ENCODE measurements at places on chromosomes 6 and 20.

DNA sequence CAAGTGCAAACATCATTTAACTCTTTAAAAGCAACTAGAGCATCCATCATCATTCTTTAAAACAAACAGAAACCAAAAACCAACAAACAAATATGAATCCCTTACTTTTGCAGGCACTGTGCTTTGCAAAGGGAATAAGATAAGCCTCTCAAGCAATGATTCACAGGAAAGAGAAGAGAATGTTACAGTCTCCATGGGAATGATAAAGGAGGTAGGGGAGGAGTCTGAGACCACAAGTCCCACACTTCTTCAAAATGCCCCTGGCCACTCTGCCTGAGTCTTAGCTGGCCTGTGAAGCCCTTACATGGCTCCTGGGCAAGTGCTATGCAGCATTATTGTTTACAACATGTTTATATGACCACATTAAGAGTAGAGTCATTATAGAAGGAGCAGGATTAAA, 257.7 kb upstream of the MARCKS start:
- DNase-seq: no peak

GRCh38 chr6:106097411-106098231, 11.5 kb downstream of the PRDM1 start:
- DNase-seq: peak; percentile 95

DNA sequence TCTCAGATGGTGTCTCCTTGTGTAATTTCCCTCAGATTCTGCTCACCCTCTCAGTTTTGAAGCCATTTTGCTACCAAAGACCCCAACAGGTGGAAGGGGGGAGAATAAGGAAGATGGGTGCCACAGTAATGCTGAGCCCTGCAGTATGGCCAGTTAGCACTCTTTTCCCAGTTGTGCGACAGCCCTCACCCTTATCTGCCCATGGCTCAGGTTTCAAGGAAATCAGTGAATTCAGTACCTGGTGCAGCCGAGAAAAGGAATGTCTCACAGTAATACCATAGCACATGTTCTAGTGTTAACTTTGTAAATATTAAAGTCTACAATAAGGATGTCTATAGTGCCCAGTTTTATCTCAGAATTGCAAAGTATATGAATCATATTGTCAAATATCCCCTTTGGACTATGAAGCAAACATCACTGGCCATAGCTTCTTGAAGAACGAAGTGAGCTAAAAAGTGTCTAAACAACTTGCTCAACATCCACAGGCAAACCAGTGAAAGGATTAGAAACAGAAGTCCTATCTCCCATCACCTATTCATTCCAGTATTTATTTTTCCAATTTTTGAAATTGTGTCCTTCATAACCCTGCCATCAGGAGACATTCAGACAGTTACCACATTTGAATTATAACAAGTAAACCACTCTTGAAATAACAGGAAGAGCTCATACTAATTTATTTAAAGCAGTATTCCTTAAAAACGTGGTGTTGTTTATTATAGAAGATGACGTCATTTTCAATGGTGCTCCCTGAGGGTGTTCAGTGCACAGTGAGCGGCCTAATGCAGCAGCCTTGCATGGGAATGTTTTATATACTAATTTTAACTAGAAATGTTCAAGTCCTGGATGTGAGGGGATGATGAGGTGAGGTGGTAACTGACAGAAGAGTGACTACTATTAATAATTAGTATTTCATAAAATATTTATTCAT, 366.2 kb downstream of the TFAP2A start:
- no peak for DNase-seq

- peak; percentile 10 for DNase-seq
Measured at GRCh38 chr6:70538376-70538775, 28.4 kb upstream of the SDHAF4 start.

DNA sequence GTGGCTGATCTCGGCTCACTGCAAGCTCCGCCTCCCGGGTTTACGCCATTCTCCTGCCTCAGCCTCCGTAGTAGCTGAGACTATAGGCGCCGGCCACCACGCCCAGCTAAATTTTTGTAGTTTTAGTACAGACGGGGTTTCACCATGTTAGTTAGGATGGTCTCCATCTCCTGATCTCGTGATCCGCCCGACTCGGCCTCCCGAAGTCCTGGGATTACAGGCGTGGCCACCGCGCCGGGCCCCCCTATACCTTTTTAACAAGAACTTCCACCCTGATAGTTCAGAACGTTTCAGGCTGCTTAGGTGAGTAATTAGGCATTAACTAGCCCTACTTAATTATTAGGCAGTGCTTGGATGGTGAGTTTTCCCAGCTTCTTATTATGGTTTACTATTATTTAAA, 552.5 kb downstream of the BCKDHB start:
- no peak for DNase-seq

- no peak for DNase-seq
Measured at GRCh38 chr6:133977983-133978895, 25.2 kb downstream of the TBPL1 start.

DNA sequence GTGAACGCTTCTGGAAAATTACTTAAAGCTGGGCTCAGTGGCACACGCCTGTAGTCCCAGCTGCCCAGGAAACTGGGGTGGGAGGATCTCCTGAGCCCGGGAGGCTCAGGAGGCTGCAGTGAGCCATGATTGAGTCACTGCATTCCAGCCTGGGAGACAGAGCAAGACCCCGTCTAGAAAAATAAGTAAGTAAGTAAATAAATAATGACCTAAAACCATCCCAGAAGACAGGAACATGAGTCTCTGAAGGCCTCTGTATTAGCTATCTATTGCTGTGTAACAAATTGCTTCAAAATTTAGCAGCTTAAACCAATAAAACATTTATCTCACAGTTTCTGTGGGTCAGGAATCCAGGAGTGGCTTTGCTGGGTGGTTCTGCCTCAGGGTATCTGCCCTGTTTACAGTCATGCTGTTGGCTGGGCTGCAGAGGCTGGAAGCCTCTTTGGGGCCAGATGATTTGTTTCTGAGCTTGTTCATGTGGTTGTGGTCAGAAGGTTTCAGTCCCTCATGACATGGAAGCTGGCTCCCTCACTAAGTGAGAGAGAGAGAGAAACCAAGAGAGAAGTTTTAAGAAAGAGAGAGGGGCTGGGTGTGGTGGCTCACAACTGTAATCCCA, 48.4 kb upstream of the NCOA3 start:
- no peak for DNase-seq

GRCh38 chr6:55902796-55903195, 27.4 kb upstream of the BMP5 start:
- DNase-seq: no peak

GRCh38 chr6:25627001-25627400, 25.0 kb upstream of the SCGN start:
- no peak for DNase-seq

GRCh38 chr6:88698661-88699060, 264.8 kb downstream of the RNGTT start:
- DNase-seq: no peak

GRCh38 chr6:93177918-93178317, 241.4 kb downstream of the EPHA7 start:
- no peak for DNase-seq

- no peak for DNase-seq
Measured at GRCh38 chr6:6484681-6485080, 103.8 kb upstream of the LY86 start.

DNA sequence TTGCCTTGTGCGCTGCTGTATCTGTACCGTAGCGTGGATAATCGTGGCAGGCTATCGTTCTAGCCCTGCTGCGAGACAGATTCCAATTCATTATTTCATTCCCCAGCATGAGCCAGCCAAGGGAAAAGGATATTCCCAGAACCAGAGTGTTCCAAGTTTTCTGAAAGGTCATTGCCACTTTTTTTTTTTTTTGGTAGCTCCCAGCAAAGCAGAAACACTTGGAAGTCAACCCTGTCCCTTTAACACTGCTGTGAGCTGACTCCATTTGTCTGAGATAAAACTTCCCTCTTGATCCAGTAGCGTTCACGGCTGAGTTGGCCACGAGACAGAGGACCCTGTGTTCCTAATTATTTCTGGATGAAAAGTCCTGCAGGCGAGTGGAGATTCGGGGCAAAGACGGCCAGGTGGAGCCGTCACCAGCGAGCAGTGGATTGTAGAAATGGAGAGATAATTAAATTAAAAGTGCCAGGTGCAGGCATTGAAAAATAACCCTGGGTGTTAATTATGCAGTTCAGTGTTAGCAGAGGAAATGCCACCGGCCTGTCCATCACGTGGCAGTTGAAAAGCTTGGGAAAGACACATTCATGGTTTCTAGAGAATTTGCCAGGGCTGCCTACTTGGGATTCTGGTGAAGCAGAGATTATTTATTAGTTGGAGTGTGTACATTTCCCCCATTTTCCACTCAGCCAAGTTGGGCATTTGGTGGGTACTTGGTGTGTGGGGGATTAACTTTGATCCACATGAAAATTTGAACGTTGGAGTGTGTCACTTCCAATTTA, 164.2 kb downstream of the SLC24A3 start:
- DNase-seq: no peak

DNA sequence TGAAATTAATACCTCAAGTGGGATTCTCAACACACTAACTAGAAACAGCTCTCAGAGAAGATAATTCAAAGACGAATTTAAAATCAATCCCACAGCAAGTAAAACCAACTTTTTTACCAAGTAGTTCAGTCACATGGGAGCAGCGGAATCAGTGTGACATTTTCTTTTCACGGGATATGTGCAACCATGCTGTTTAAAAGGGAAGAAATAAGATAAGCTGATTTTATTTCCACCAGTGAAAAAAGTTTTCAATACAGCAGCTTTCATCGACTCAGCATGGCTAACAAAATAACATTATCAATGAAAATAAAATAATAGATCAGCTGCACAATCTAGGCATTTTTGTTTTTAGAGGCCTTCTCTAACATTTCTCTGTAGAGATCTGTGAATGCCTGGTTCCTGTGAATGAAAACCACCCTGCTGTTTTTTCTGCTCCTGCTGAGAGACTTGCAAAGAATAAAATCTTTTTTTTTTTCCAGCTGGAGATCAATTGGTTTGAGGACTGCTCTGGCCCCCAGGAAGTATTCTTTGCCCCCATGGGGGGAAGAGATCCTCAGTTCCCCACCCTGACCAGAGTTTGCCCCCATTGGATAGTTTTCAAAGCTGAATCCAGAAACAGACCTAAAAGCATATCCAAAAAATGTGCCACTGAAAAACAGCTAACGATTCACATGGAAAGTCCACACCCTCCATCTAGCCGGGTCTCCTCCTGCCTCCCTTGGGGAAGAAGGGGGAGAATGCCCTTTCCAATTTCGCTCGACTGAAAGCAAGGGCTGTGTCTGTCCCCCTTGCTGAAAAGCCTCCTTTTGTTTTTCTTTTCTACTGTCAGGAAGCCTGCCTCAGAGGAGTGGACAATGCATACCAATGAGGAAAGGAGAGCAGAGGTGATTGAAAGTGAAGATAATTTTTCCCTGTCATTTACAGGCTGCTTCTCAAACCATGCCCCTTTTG, 317.6 kb downstream of the PRKN start:
- DNase-seq: no peak

GRCh38 chr6:14286144-14286543, 168.6 kb downstream of the CD83 start:
- no peak for DNase-seq

DNA sequence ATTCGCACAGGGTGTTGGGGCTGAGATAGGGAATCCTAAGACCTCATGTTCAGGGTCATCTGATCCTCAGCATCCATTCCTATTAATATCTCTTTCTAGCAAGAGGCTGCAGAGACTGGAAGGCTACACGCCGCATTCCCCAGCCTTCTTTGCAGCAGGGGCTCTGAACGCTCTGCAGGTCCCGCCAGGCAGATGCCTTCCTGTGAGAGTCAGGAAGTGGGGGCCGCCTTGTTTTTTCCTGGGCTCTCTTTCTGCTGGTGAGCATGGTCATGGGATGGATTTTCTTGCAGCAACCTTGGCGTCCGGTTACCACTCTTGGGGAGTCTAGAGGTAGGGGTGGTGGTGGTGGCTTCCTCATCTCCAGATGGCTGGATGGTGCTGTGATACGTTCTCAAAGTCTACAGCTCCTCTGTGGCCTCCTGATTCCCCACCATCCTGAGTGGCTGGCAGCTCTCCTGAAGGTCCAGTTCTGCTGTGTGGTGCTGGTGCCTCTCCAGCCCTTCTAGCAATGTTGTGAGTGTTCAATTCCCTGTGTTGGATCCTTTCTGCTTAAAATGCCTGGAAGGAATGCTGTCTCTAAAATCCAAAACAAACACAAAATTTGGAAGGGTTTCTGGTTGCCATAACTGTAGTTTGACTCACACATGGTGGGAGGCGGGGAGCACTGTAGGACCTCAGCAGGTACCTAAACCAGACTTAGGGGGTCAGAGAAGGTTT, 111.9 kb downstream of the CEBPB start:
- DNase-seq: no peak

GRCh38 chr6:151289399-151290007, 49.7 kb downstream of the AKAP12 start:
- DNase-seq: no peak

GRCh38 chr20:51987812-51988211, 185.5 kb upstream of the SALL4 start:
- no peak for DNase-seq

- no peak for DNase-seq
Measured at GRCh38 chr6:164826831-164827468, 482.5 kb downstream of the C6orf118 start.

GRCh38 chr20:63740070-63740626, 572 bp downstream of the SLC2A4RG start:
- peak; percentile 52 for DNase-seq

Data from T-helper 2 cell (primary cell).